COR-L47 (cell line): ENCODE measurements at places on chromosomes 1 and 21.

- no peak for DNase-seq
These were observed 4.6 kb downstream of the S100A9 start for GRCh38 chr1:153362187-153362775.

DNA sequence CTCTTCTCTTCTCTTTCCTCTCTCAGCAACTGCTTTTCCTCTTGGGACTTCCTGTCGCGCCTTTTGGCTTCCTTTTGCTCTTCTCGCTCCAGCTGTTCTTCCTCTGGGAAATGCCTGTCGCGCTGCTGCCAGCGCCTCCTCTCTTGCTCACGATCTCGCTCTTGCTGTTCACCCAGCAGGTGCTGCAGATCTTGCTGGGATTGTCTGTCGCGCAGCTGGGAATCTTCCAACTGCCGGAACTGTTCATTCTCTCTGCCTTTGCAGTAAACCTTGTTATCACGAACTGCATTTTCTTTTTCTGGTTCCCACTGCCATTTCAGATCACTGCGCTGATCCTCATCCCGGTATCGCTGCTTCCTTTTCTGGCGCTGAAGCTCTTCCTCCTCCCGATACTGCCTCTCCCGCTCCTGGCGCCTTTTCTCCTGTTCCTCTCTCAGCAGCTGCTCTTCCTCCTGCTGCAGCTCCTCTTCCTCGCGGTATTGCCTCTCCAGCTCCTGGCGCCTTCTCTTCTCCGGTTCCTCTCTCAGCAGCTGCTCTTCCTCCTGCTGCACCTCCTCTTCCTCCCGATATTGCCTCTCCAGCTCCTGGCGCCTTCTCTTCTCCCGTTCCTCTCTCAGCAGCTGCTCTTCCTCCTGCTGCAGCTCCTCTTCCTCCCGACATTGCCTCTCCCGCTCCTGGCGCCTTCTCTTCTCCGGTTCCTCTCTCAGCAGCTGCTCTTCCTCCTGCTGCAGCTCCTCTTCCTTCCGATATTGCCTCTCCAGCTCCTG lies 5.8 kb downstream of the TCHH start:
- no peak for DNase-seq

GRCh38 chr1:14313731-14314431 lies 284.6 kb upstream of the KAZN start:
- no peak for DNase-seq

GRCh38 chr1:227924833-227925574 lies 22.7 kb downstream of the WNT9A start:
- no peak for DNase-seq

DNA sequence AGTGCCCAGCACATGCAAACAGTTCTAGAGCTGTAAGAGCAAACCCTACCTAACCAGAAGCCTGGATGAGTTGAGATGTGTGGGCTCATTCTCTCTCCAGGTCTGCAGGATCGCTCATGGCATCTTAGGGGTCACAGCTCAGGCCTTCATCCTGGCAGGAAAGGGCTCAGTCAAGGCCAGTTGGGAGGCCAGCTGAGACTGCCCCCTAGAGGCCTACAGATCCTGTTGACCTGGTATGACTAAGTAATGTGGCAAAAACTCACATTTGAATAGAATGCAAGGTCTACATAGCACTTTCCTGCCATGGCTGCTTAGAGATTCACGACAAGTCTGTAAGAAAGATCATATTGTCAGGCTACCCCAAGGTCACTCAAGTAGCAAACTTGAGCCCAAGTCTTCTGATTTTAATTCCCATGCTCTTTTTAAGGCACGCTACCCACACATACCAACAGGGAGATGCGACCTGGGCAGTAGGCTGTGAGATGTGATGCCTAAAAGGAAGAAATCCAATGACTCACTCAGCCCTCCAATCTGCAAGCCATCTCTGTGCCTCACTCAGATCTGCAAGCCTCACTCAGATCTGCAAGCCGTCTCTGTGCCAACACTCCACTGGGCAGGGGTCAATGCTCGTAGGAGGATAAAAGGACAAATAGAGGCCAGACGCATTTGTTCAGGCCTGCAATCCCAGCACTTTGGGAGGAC lies 5.1 kb upstream of the CAPN8 start:
- no peak for DNase-seq

- no peak for DNase-seq
These were observed 89.2 kb upstream of the CCDC190 start for GRCh38 chr1:162950187-162950586.

DNA sequence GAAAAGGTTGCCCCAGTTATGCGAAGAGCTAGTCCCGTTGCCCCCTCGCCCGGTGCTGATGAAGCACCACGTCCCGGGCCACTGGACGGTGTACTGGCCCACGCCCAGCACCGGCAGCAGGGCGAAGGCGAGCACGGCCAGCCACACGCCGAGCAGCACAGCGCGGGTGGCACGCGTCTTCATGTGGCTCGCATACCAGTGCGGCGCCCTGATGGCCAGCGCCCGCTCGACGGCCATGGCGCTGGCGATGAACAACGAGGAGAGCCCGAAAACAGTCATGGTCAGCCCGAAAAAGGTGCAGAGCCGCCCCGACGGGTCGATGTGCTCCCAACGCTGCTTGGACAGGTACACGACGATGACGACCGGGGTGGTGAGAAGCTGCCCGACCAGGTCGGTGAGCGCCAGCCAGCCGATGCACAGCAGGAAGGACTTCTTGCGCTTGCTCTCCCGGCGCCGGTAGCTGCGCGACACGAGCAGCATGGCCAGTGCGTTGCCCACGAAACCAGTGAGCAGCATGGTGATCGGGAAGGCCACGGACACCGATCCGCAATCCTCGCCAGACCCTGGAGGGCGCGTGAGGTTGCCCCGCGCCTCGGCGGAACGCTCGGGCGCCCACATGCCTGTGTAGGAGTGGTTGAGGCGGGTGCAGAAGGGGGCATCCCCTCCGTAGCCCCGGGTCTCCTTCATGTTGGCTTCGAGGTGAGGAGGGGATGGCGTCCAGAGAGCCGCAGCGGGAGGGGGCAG lies 553 bp downstream of the PTGER3 start:
- DNase-seq, result no peak

DNA sequence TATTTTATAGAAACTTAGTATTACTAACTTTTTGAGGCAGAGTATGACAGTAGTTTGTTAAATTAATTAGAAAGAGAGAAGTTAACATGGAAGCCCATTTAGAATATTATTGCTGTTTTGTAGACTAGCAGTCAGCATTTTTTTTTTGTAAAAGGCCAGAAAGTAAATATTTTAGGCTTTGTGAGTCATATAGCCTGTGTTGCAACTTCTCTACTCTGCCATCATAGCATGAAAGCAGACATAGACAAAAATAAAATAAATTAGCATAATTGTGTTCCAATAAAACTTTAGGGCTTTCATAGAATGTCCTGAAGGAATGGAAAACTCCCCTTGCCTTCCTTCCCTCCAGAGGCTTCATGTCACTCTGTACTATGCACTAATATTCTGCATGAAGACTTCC lies 12.3 kb upstream of the RGS4 start:
- no peak for DNase-seq

GRCh38 chr1:8075511-8076051 lies 49.5 kb upstream of the ERRFI1 start:
- no peak for DNase-seq

DNA sequence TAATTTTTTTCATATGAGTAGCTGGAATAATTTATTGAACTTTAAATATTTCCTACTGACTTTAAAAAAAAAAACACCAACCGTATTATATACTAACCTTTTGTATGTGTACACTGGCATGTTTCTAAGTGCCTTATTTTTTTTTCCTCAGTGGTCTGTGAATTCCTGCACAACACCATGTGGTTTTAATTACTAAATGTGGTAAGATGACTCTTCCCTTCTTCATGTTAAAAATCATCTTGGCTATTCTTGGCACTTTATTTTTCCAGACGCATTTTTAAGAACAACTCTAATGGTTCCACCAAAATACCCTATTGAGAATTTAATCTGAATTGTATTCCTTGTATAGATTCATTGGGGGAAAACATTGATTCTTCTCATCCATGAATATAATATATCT lies 28.4 kb downstream of the PPP2R5A start:
- DNase-seq, result no peak

DNA sequence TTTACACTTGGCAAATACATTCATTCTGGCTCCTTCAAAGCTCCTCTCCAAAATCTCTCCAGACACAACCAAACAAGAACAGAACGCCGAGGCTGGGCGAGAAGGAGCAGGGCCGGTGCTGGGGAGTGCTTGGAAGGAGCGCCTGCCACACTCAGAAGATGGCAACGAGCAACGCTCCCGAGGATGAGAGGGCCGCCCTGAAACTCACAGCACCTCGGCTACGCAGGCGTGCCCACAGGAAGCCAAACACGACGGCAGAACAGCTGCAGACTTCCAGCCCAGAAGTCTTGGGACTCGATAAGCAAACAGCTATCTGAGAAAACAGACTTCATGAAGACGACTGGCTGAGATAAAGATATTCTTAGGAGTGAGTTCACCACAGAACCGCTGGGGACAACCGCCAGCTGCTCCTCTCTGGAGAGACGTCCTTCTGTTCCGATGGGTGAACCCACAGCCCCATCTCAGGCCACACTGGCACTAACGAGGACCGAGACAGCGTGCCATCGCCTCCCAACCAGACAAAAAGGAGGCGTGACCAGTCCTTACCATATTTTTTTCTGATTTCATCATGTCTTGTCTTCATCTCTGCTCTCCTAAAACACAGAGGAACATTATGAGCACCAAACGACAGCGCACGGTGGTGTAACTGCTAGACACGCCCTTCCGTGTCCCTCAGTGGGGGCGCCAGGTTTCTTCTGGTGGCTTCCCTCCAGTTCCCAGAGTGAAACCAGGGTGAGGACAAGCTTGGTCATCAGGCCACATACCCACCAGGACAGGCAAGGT lies 18.6 kb downstream of the PTTG1IP start:
- DNase-seq, result no peak

DNA sequence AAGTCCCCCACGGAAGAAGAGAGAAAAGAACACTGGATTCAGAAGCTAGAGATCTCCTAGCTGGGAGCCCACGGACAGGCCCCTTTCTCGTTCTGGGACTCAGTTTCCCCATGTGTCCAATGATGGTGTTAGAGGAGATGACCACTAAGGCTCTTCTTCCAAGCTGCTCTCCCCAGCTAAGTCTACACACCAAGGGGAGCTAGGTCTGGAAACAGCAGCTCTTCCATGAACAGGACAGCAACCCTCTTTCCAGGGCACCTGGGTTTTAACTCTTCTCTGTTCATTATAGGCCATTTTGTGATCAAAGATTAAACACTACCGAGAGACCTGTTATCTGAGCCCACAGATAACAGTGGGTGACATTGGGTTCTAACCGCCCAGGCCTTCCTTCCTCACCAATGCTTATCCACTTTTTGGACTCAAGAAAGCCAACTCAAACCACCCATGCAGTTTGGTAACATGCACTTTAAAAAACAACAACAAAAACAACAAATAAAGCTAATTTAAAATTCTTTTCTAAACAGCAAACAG lies 85.9 kb downstream of the MRPL37 start:
- DNase-seq, result no peak

- no peak for DNase-seq
These were observed 25.9 kb downstream of the KCNC4 start for GRCh38 chr1:110235834-110236682.

DNA sequence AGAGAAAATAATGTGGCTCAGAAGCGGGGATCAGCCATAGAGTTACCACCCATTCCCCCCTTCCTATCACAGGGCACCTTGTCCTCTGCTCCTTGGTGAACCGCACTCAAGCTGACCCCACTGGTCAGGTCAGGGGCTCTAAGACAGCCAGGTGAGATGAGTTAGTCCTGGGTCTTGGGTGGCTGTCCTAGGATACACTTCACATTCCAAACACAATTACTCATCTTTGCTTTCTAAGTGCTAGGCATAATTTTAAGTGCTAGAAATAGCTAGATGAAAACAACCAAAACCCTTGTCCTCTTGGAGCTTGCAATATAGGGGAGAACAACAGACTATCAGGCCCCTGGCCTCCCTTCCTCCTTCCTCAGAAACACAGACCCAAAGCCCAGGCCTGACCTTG lies 7.8 kb upstream of the MUTYH start:
- DNase-seq, result no peak

DNA sequence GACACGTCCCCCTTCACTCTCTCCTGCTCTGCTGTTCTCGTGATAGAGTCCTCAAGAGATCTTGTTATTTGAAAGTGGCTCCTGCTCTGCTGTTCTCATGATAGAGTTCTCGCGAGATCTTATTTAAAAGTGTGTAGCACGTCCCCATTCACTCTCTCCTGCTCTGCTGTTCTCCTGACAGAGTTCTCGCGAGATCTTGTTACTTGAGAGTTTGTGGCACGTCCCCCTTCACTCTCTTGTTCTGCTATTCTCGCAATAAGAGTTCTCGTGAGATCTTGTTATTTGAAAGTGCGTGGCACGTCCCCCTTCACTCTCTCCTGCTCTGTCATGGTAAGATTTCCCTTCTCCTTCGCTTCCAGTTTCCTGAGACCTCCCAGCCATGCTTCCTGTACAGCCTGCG lies 47.9 kb downstream of the SMYD3 start:
- no peak for DNase-seq

DNA sequence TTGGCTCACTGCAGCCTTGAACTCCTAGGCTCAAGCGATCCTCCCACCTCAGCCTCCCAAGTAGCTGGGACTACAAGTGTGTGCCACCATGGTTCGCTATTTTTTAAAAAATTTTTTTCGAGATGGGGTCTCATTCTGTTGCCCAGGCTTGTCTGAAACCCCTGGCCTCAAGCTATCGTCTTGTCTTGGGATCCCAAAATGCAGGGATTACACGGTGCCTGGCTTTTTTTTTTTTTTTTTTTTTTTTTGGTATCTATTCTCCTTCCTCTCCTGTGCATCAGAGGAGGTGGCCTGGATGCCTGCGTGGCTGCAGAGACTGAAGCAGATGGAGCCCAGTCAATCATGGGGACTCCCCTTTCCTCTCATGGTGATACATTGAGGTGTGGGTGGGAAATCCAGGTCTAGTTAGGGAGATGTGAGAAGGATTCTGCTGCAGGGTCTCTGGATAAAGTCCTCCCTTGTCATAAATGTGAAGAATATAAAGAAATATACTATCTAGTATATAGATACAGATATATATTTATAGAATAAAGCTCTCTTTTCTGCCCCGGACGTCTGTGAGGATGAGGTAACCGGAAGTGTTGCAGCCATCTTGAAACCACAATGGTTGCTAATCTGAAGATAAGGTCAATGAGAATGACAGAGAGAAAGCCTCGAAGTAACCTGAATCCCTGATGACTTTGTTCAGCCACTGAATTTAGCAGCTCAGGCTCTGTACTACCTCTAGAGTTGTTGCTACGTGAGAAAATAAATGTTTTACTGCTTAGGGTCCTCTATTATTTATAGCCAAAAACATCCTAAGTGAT lies 19.5 kb upstream of the RGSL1 start:
- no peak for DNase-seq

- DNase-seq, result no peak
These were observed 5.7 kb upstream of the TRAF5 start for GRCh38 chr1:211320980-211321379.

DNA sequence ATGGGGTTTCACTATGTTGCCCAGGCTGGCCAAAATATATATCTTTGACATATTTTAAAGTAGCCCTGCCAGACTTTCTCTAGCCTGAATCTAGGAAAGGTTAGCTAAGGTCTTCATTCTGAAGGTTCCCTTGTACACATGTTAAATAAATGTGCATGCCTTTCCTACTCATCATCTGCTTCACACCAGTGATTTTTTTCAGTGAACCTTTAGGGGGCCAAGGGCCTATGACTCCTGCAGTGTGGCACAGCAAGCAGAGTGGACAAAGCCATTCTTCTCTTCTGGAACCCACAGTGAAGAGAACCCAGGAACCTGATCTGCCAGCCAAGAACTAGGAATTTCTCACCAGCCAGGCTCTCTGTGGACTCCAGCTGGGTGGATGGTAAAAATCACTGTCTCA lies 22.9 kb downstream of the CBR1 start:
- no peak for DNase-seq

- no peak for DNase-seq
These were observed 17.8 kb downstream of the AADACL4 start for GRCh38 chr1:12661606-12662219.
